ENCODE measurements at places on chromosomes 12 and 14. TPM values are rescaled to one million over a fixed set of nuclear protein-coding genes. Genes with fewer than 3 reads are reported as not detected.

The NXPH4 gene
- total RNA-seq = not detected

The CNOT2 gene
- 171 TPM for total RNA-seq

DNA sequence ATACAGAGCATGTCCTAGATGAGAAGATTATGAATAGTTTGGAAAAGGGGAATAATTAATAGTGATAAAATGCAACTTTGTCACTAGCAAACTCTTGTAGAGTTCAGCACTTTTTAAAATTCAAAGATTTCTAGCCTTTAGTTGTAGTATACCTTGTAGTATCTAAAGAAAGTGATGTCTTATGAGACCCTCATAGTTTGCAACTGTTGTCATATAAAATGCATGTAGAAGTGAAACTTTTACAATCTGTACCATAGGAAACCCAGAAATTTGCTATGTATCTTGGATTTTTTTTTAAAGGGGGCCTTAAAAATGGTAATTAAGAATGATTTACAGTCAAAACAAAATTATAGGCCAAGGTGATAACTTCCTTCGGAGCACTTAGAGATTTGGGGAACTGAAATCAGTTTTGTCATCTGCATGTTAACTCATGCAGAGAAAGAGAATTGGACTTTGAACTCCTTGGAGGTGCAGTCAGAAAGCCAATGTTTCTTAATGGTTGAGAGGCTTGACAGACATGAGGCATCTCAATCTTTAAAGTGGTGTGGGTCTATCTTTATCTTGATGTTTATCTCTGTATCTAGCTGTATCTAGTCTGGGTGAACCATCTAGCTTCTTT is 1.3 kb downstream of the LRRK2 start:
- H3K4me1 ChIP-seq = peaks cover 33% of the 10 kb centered on the region
- H3K27ac ChIP-seq = peak overlapping the region; percentile 93
- DNase-seq = no peak
- H3K27me3 ChIP-seq = no peaks in the 10 kb centered on the region
- H3K36me3 ChIP-seq = no peaks in the 10 kb centered on the region

The DDIT3 gene
- 43.3 TPM for total RNA-seq

- H3K4me3 ChIP-seq = no peak overlapping the region
- no peak for DNase-seq
- H3K4me1 ChIP-seq = no peaks in the 10 kb centered on the region
- H3K36me3 ChIP-seq = no peaks in the 10 kb centered on the region
These were observed 1074.6 kb downstream of the FLRT2 start for GRCh38 chr14:86604561-86604960.

The SYCP3 gene
- 0.14 TPM for total RNA-seq

DNA sequence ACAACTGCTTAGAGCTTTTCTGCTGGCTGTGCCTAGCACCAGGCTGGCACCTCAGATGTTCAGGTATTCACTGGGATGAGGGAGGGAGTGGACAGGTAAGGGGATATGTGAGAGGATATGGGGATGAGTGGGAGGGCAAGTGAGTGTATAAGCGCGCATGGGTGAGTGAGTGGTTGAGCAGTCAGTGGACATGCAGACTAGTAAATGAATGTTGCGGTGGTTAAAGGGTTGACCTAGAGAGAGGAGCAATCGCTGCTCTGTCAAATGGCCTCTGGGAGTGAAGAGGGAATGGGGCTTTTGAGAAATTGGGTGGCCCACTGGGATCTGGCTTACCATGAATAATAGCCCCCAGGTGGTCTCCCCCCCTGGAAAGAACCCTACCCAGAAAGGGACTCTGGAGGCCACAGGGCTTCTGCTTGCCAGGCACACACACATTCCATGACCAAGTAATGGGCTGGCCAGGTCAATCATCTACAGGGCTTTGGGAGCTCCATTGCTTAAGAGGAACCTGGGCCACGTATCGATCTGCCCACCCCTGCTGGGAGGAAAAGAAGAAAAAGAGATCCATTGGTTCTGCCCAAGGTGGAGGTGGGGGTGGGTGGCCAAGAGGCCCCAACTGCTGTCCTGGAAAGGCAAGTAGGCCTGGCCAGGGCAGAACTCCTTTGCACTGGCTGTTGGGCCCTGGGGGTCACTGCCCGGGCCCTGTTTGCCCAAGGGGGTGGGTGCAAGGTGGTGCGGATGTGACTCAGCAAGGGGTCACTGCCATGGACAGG is 30.8 kb upstream of the ZFP36L1 start:
- peaks cover 13% of the 10 kb centered on the region for H3K4me1 ChIP-seq
- DNase-seq = no peak
- H3K27me3 ChIP-seq = no peaks in the 10 kb centered on the region
- H3K27ac ChIP-seq = no peak overlapping the region

The TRHDE gene
- total RNA-seq = 10.0 TPM

GRCh38 chr14:106846218-106846617 is 1319.8 kb downstream of the TMEM121 start:
- H3K36me3 ChIP-seq = no peaks in the 10 kb centered on the region
- H3K4me1 ChIP-seq = no peaks in the 10 kb centered on the region
- no peak overlapping the region for H3K4me3 ChIP-seq

DNA sequence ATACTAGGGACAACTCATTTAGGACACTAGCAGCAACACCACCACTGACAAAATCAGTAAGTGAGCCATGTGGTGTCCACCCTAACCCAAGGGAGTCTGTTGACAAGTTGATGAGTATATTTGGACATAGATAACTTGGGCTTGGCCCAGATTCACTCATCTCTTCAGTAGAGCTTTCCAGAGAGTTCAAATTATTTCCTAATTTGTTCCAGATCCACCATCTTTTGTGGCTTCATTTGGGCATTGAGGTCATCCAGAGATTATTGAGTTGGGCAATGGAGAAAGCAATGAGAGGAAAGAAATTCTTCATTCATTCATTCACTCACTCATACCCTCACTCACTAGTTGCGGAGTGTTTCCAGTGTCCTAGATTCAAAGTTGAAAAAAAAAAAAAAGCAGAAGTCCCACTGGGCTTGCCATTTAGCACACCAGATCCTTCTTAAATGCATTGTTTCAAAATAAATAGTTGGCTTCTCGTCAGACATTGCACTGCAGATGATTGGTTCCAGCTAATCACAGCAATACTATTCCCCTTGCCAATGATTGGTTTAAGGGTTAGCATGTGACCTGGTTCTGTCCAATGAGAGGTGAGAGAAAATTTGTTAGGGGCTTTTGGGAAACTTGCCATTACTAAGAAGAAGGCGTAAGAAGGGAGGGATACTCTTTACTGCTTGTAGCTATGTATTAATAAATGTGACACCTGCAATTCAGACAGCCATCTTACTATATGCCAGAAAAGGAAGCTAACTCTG is 31.8 kb upstream of the WSCD2 start:
- H3K4me1 ChIP-seq = peaks cover 6% of the 10 kb centered on the region
- no peak overlapping the region for H3K27ac ChIP-seq

DNA sequence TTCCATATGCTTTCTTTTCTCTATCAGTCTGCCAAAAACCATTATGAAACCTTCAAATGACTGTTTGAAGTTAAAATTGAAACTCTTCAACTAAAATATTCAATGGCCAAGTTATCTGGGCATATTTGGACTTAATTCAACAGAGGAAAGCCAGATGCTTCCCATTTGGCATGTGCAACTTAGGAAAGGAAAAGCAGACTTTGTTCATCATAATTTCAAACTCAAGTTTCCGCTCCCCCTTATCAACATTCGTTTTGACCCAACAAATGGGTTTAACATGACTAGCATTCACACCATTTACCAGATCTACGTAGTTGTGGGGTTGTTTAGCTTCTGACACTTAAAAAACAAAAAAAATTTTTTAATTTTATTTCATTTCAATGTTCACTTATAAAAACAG is 75.7 kb downstream of the PLEKHG7 start:
- no peaks in the 10 kb centered on the region for H3K27me3 ChIP-seq
- no peak overlapping the region for H3K27ac ChIP-seq
- H3K4me3 ChIP-seq = no peak overlapping the region
- no peak for DNase-seq
- no peaks in the 10 kb centered on the region for H3K4me1 ChIP-seq

DNA sequence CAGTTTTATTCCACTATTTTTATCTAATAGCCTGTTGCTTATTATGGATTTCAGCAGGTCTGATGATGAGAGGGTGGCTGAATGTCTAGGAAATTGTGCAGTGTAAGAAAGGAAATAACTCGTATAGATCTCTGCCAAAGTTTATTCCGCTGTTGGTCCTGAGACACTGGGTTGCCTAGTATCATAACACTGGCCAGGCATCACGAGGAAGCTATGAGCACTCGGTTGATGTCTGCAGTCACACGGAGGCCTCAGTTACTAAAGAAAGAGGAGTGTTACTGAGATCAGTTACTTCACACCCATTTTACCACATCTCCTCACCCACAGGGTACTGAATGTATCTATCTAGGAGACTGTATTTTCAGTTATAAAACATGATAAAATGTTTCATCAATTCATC is 21.9 kb downstream of the BHLHE41 start:
- H3K36me3 ChIP-seq = no peaks in the 10 kb centered on the region
- no peak overlapping the region for H3K4me3 ChIP-seq
- H3K27me3 ChIP-seq = no peaks in the 10 kb centered on the region

The NCOR2 gene
- 134 TPM for total RNA-seq

GRCh38 chr12:128178966-128179365 is 88.0 kb upstream of the TMEM132C start:
- H3K4me1 ChIP-seq = no peaks in the 10 kb centered on the region
- no peak overlapping the region for H3K27ac ChIP-seq
- DNase-seq = no peak
- no peak overlapping the region for H3K4me3 ChIP-seq
- H3K36me3 ChIP-seq = no peaks in the 10 kb centered on the region
- no peaks in the 10 kb centered on the region for H3K27me3 ChIP-seq

The ACOT6 gene
- not detected for total RNA-seq

DNA sequence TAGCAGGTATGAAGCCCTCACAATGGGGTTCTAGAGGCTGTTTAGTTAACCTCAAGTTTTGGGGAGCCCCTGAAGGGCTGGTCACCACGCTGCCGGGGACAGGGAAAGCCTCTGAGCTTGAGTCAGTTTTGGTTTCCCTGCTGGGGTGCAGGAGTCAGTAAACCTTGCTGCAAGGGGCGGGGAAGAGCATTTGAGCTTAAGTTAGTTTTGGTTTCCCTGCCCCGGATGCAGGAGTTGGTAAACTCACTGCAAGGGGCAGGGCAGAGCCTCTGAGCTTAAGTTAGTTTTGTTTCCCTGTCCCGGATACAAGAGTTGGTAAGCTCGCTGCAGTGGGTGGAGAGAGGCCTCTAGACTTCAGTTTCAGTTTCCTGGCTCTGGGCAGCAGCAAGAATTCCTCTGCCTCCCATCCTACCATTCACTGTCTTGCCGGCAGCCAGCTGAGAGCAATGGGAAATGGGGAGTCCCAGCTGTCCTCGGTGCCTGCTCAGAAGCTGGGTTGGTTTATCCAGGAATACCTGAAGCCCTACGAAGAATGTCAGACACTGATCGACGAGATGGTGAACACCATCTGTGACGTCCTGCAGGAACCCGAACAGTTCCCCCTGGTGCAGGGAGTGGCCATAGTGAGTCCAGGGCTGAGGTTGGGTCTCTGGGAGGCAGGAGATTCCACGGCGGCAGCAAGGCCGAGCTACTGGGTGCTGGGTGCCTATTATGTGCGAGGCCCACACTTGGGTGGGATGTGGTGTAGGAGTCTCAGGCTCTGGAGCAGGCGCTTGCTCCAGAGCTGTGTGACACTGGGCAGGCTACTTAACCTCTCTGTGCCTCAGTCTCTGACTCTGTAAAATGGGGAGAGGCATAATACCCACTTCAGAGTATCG is at the start of gene OAS2:
Gene OAS2, plus strand, starts transcription at position 357 of the 878 bp plus-strand sequence. Its CDS starts 90 bp downstream, at position 447.
- no peaks in the 10 kb centered on the region for H3K36me3 ChIP-seq
- no peaks in the 10 kb centered on the region for H3K27me3 ChIP-seq
- peak; percentile 73 for DNase-seq
- H3K4me3 ChIP-seq = peak within 1 kb of the TSS; percentile 8
- no peaks in the 10 kb centered on the region for H3K4me1 ChIP-seq

DNA sequence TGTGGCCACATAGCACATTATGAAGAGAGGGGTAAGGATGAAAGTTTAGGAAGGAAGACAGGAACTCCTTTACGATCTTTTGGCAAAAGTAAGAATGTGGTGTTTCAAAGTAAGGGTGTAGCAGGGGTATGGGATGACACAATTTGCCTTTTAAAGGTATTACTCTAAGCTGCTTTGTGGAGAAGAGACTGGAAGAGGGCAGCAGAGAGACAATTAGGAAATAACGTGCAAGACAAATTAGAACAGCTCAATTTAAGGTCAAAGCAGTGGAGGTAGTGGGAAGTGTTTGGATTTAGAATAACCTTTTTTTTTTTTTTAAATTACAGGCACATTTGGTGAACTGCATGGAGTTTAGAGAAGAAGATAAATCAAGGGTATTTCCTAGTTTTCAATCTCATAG is 342.6 kb downstream of the NOVA1 start:
- no peaks in the 10 kb centered on the region for H3K36me3 ChIP-seq
- no peak for DNase-seq
- H3K4me3 ChIP-seq = no peak overlapping the region

DNA sequence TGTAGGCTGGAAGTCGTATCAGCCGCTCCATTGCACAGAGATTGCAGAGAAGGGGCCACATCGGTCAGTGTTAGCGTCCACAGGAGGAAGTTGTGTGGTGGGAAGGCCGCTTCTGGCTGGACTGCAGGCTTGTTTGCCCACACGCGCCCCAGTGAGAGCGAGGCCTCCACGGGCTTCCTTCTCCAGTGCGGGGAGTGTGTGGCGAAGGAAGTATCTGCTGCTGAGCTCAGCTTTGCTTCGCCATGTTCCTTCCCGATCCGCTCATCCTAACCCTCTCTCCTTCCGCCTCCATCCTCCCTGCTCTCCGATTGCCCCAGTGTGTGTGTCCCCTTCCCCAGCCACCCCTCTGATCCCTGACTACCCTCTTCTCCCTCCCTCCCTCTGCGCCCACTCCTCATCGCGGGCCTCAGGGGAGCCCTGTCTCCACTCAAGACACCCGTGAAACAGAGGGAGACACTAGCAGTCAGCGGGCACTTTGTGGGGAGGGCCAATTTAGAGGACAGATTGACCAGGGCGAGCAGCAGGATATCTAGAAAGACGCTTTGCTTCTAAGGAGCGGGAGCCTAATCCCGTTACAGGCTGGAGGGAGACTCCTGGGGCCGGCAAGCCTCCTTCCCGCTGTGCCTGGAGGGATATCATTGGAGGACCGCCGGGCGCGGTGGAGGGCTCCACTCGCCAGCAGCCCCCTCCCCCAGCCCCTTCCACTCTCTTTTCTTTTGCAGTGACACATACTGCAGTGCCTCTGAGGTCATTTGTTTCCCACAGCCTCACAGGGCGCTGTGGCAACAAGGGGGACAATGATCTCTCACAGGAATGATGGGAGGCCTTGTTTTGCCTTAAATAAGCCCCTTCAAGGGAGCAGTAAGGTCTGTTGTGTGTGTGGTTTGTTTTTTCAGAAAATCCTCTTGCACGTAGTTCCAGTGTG is 428.8 kb downstream of the ZFP36L1 start:
- no peaks in the 10 kb centered on the region for H3K27me3 ChIP-seq
- peaks cover 55% of the 10 kb centered on the region for H3K4me1 ChIP-seq
- H3K27ac ChIP-seq = peak overlapping the region; percentile 68
- H3K36me3 ChIP-seq = no peaks in the 10 kb centered on the region

DNA sequence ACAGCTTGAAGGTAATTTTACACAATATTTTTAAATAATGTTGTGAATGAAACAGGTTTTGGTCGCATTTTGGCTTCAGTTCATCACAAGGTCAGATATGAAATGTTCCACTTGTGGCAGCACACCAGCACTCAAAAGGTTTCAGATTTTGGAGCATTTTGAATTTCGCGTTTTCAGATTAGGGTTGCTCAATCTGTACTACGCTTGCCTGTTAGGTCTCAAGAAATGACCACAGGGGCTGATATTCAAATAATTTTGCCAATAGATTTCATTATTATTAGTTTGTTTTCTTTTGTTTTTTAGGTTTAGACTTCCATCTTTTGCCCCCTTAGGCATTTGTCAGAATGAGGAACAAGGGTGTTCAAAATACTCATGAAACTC is 29.8 kb downstream of the DICER1 start:
- H3K4me1 ChIP-seq = peaks cover 9% of the 10 kb centered on the region
- H3K27ac ChIP-seq = no peak overlapping the region
- no peak for DNase-seq
- H3K36me3 ChIP-seq = peaks cover 64% of the 10 kb centered on the region
- no peak overlapping the region for H3K4me3 ChIP-seq

The A2ML1 gene
- total RNA-seq = not detected
